ENCODE measurements at places on chromosomes 3 and 15. TPM values are rescaled to one million over a fixed set of nuclear protein-coding genes. Genes with fewer than 3 reads are reported as not detected.

The SERPINI1 gene
- total RNA-seq: 1.9 TPM

GRCh38 chr3:124101643-124102042 lies 109.7 kb upstream of the ROPN1 start:
- DNase-seq: no peak

- DNase-seq: no peak
Observed at GRCh38 chr3:128173849-128174248, 20.6 kb downstream of the EEFSEC start.

DNA sequence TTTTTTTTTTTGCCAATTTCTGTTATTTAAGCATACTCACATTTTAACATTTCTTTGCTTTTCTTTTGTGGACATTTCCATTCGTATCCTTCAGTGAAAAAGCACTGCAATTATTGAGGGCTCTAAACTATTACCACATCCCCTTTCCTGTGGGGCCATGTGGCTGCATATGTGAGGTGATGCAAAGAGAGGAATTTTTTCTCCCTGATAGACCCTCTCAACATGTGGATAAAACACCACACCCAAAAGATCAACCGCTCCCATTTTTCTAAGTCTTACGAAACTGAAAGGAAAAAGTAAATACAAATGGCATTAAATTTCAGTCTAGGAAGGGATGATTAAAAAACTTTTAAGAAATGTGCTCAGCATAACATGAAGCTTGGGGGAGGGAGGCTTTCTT lies 68.8 kb downstream of the DNAJC13 start:
- no peak for DNase-seq

GRCh38 chr3:25468866-25469319 lies 40.8 kb downstream of the RARB start:
- no peak for DNase-seq

The TMEM158 gene
- total RNA-seq: not detected

DNA sequence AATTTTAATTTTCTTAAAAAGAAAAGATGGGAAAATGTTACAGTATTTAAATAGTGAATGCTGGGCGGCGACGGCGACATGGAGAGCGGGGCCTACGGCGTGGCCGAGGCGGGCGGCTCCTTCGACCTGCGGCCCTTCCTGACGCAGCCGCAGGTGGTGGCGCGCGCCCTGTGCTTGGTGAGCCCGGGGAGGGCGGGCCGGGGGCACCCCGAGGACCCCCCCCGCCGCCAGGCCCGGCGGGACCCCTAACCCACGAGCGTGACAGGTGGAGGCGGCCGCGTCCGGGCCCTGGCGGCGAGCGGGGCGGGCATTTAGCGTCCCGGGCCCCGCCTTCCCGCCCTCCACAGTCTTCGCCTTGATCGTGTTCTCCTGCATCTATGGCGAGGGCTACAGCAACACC lies 38.4 kb upstream of the GOLGA8J start:
- DNase-seq: no peak

The HRG gene
- total RNA-seq: not detected

- no peak for DNase-seq
Observed at GRCh38 chr3:117798687-117799386, 1089.3 kb downstream of the TUSC7 start.

- DNase-seq: no peak
Observed at GRCh38 chr3:168620854-168621253, 525.1 kb upstream of the GOLIM4 start.

The GOLGA8Q gene
- total RNA-seq: 0.64 TPM

The LRRC34 gene
- 5.7 TPM for total RNA-seq

- DNase-seq: no peak
Observed at GRCh38 chr3:47912006-47912504, 104.2 kb downstream of the MAP4 start.

DNA sequence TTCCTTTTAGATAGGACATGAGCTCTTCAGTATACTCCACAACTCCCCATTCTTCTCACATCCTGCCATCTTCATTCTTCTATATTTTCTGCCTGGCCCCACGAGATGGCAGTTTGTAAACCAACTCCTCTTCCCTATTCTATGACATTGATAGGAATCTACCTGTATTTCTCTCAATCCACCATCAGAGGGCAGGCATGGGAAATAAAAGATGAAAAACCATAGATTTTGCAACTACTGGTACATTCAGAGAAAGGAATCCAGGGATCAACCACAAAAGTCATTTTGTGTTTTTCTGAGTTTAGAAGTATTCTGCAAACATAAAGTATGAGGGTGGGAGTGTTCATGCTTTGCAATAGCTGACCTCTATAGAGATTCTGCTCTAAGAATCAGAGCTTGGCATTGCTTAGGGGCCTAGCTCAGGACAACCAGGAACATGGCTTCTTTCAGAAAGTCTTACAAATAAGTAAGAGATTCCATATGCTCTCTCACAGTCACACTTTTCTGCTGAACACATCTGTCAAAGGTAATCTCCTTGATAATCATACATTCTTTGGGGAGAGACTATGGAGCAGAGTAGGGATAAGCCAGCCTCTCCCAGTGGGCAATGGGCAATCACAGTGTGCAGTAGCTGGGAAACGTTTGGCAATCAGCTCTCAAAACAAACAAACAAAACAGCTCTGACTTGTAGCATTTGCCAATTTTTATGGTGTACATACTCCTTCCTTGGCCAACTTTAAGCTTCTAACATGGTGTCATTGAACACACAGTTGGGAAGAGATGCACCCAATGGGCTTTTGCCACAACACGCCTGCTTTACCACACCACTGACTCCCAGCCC lies 43.1 kb upstream of the SLC25A36 start:
- DNase-seq: no peak

GRCh38 chr3:45064512-45065372 lies 38.6 kb downstream of the CLEC3B start:
- DNase-seq: no peak

DNA sequence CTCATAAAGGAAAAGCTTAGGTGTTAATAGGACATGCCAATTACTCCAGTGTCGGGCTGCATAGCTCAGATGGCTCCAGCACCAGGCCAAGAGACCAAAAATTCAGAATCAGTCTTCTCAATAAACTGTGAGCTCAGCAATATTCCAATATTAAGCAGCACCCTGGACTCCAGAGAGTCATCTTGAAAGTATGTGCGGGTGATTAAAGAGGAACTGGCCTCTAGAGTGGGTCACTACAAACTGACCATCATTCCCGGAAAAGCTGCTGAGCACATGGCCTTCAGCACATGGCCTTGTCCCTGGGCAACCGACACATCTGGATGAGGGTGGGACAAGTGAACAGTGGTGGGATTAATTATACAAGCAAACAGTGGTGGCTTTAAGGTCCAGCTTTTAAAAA lies 59.0 kb downstream of the MAGI1 start:
- no peak for DNase-seq
